GOT3 (cell line): ENCODE measurements at places on chromosomes 3 and 15.

GRCh38 chr3:155730843-155731242 is 14.0 kb downstream of the PLCH1 start:
- no peak for DNase-seq

DNA sequence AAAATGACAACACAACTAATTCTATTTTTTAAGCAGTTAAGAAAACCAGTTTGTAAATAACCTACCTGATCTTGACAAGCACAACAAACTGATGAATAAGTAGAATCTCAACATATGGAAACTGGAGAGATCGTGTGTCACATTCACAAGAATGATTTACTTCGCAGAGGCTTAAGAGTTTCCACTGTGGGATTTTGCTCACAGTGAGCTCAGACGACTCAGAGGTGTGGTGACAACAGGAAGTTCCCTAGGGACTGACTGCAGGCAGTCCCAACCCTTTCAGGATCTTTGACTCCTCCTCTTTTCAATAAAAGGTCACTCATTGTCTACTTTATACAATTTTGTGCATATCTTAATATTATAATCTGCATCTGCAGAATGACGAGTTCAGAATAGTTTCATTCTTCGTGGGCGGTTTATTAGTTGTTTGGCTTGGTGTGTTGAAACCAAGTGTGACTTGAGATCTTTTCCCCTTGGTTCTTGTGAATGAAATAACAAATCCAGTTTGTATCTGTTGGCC is at the start of gene LIPH:
Gene LIPH, minus strand, starts transcription at position 231 of the 520 bp plus-strand sequence. Its CDS starts 117 bp downstream, at position 114.
- no peak for DNase-seq

DNA sequence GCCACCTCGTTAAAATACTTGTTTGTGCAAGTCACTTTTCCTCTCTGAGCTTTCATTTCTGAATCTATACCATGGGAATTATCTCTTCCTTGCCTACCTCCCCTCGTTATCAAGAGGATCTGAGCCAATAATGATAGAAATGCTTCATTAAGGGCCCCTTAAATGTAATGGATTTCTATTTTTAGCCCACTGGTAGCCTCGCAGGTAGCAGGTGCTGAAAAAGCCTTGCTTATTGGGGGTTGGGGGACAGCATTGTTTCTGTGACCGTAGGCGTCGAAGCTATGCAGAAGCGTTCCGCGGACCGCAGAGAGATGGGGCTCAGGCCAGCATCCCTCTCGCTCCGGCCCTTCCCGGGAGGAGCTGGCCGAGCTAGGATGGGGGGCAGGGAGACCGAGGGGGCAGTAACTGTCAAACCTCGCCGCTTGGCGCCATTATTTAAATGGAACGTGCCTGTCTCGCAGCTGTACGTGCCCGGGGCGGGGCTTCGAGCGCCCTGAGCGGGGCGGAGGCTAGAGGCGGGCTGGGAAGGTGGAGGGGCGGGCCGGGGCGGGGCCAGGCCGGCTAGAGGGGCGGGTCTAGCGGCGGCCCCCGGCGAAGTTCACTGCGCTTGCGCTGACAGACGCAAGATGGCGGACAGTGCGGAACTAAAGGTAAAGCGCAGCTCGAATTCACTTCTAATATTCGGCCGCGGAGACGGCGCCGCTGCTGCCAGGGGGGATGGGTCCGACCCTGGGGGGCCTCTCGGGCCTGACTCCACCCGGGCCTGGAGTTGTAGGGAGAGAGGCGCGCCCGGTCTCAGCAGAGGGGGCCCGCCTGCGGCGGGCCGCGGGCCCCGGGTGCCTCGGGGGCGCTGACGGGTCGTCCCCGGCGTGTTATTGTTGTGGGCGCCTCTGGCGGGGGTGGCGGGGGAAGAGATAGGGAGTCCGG is at the start of gene PIAS1:
Gene PIAS1, plus strand, starts transcription at position 615 of the 927 bp plus-strand sequence. Its CDS starts 12 bp downstream, at position 627.
- peak; percentile 87 for DNase-seq

GRCh38 chr15:42727750-42728381 is 9.1 kb downstream of the CDAN1 start:
- DNase-seq: no peak

- no peak for DNase-seq
Observed at GRCh38 chr15:51348688-51349087, 7.2 kb downstream of the GLDN start.

- DNase-seq: no peak
Observed at GRCh38 chr3:63042833-63043232, 167.6 kb upstream of the CADPS start.

- no peak for DNase-seq
Observed at GRCh38 chr3:149860881-149861280, 47.9 kb downstream of the RNF13 start.

- DNase-seq: no peak
Observed at GRCh38 chr3:43769885-43770425, 79.2 kb downstream of the ABHD5 start.

- no peak for DNase-seq
Observed at GRCh38 chr3:172538368-172539151, 15.3 kb upstream of the TNFSF10 start.

DNA sequence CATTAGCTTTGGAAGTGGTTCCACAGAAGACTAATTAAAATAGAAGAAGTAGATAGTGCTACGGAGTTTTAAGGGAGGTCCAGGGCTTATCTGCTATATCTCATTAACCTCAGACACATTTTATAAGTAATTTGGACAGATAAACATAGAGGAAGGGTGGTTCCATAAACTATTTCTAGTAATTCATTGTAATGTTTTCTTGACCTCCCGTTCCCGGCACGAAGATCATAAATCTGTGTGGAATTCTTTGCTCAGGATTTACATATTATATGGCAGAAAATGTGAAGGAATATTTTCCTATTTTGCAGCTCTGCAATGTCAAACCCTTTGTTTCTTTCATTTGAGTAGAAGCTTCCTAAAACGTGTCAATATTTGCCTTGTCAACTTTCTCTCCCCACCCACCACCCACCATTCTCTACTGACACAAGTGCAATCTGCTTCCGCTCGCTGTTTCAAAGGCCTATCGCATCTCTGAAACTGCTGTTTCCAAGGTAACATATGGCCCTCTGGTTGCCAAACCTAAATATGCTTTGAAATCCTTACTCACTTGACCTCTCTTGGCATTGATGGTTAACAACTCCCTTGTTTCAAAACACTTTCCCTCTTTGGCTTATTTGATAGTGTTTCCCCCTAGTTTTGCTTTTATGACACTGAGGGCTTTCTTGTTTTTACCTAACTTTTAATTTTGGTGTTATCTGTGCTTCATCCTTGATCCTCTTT is 21.4 kb upstream of the PLSCR5 start:
- no peak for DNase-seq
